ENCODE measurements at places on chromosomes 5 and 9.

DNA sequence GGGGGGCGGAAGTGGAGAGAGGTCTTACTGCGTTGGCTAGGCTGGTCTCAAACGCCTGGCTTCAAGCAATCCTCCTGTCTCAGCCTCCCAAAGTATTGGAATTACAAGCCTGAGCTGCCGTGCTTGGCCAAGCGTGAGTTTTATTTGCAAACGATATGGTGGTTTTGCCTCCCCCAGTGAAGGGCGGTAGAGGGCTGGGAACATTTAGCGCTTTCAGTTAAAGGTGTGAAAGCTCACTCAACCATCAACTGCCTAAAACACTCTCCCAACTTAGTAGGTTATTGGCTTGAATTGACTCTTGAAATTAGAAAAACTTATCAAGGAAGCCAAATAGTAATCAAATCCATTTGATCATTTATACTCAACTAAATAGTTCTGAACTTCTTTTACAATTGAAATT, 156.3 kb downstream of the ESM1 start:
- no peak for DNase-seq

GRCh38 chr5:17713301-17713700, 79.0 kb downstream of the TAF11L14 start:
- DNase-seq = no peak

GRCh38 chr5:64166201-64166959, 737 bp downstream of the RNF180 start:
- DNase-seq = peak; percentile 12

GRCh38 chr9:130298662-130299279, 33.2 kb downstream of the HMCN2 start:
- peak; percentile 42 for DNase-seq

- peak; percentile 61 for DNase-seq
These were observed 107.0 kb downstream of the ZNF354C start for GRCh38 chr5:179166886-179167841.

GRCh38 chr9:131589124-131589711, 43.9 kb downstream of the PRRT1B start:
- no peak for DNase-seq

DNA sequence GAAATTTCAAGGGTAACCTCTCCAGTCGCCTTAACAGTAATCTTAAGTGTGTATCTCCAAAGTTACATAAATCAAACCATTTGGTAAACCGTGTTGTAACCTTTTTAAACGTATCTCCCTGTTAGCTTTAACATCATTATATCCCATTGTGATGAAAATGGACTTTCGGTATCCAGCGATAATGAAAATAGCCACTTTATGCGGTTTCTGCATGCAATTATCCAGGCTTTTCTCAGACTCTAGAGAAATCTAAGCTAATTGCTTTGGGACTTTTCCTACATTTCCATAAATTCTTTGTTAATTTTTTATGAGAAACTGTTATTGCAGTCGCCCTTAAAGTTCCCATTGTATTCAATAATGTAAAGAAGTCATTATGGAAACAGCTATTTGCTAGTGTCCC, 170.7 kb downstream of the ZNF608 start:
- no peak for DNase-seq

GRCh38 chr5:132458226-132458560, 32.4 kb downstream of the IRF1 start:
- no peak for DNase-seq

- DNase-seq = no peak
These were observed 123.9 kb downstream of the COL23A1 start for GRCh38 chr5:178466342-178466741.

DNA sequence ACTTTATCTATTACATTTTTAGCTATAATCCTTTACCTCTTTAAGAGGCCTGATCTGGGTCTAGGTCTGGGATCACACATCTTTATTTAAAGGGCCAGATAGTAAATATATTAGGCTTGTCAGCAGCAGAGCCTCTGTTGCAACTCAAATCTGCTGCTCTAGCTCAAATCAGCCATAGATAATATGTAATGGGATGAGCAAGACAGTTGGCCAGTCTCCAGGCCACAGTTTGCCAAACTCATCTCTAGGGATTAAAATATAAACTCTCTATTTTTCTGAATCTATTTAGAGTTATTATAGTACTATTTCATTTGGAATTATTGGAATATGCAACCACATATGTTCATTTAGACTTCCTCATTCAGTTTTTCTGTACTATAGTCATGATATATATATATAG, 115.9 kb upstream of the MINAR2 start:
- DNase-seq = no peak

DNA sequence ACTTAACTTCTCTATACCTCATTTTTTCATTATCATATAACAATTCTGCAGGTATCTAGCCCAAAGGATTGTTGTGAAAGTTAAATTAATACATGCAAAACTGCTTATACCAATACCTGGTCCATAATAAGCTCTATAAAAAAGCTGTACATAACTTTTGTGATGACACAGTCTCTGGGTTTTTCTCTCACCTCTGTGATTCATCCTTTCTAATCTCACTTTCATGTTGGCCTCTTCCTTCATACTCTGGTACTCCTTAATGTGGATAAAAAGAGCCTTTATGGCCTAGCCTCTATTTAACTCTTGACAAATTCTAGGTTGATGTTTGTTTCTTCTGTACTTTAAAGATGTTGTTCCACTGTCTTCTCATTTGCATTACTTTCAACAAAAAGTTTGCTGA, 162.9 kb upstream of the ACOT12 start:
- DNase-seq = no peak

- no peak for DNase-seq
These were observed 85.0 kb upstream of the RARS1 start for GRCh38 chr5:168401226-168401625.

- no peak for DNase-seq
These were observed 20.6 kb downstream of the TBC1D9B start for GRCh38 chr5:179887095-179887494.

- peak; percentile 63 for DNase-seq
These were observed 235.8 kb downstream of the ROR2 start for GRCh38 chr9:91714020-91714806.

- DNase-seq = no peak
These were observed 1.5 kb downstream of the SHROOM1 start for GRCh38 chr5:132828846-132829494.

GRCh38 chr5:126044931-126045565, 378.2 kb upstream of the GRAMD2B start:
- no peak for DNase-seq

- peak; percentile 67 for DNase-seq
These were observed 580 bp upstream of the RFX3 start for GRCh38 chr9:3526165-3526996.

DNA sequence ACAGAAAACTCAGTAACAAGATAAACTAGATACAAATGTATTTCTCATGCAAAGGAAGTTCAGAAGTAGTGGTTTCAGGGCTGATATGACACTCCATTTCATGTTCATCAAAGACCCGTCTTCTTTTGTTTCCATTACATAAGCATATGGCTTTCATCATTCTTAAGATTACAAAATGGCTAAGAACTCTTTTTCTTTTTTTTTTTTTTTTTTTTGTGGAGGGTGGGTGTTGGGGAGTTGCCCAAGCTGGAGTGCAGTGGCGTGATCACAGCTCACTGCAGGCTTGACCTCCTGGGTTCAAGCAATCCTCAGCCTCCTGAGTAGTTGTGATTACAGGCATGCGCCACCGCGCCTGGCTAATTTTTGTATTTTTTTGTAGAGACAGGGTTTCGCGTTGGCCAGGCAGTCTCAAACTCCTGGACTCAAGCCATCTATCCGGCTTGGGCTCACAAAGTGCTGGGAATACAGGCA, 22.0 kb upstream of the PTBP3 start:
- no peak for DNase-seq

- no peak for DNase-seq
These were observed 128.7 kb downstream of the ENTREP1 start for GRCh38 chr9:69453746-69454145.

- no peak for DNase-seq
These were observed 6.8 kb upstream of the SMARCA2 start for GRCh38 chr9:2008372-2008771.

DNA sequence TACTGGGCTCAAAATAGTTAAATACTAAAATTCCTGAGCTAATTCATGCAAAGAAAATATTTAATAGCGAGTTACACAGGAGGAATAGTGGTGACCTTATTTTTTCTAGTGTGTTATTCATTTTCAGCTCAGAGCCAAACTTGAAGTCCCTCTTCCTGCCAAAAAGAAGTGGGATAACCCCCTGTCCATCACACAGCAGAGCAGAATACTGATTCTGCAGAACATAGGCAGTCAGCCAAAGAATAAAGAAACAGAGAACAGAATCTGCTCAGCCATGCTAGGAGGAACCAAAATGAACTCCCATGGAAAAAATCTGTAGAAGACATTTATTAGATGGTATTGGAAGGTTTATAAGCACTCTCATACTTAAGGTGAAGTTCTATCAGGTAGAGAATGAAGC, 49.4 kb upstream of the GRIN3A start:
- DNase-seq = no peak

GRCh38 chr5:36657563-36657995, 51.2 kb downstream of the SLC1A3 start:
- no peak for DNase-seq

DNA sequence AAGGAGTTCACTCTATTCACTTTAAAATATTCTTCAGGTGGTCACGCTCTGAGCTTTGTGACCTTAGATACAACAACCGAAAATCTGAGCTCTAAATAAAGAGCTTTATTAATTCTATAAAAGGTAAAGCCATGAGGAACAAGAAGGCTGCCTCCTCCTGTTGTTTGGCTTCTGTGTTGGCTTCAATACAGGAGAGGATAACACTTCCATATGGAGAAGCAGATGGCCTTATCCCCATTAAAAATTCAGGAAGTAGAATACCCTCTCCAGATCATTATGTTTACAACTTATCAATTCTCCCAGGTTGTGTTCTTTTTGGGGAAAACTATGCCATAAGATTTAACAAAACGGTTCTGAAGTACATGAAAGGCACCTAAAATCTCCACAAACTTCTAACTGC, 128.4 kb downstream of the TTC39B start:
- no peak for DNase-seq

DNA sequence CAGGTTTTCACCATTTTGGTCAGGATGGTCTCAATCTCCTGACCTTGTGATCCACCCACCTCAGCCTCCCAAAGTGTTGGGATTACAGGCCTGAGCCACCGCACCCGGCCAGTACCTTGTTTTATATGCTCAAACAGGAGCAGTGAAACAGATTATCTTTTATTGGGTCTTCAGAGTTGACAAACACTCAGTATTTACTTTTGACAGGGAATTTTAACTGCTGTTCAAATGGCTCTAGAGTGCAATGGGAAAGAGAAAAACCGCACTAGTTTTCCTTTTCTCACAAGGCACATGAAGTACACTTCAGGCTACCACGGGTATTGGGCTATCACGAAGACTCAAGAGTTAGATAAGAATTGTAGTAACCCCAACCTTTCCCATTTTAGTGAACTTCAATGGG, 471.9 kb upstream of the DAB2 start:
- no peak for DNase-seq

Data from progenitor cell of endocrine pancreas (in vitro differentiated cells).